ENCODE measurements at places on chromosomes 12 and 14.

- no peak for DNase-seq
Measured at GRCh38 chr14:105496831-105497591, 6.0 kb downstream of the TEDC1 start.

DNA sequence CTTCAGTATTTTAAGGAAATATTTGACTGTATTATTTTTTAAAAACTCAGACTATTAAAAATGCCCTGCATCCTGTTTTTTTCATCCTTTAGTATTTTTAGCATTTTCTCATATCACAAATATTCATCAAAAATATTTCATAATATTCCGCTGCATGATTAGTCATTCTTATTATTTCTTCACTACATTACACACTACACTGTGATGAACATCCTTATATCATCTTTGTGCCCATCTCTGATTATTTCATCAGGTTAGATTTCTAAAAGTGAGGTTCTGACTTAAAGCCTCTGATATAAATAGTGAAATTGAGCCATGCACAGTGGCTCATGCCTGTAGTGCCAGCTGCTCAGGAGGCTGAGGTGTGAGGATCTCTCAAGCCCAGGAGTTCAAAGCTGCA, 8.1 kb downstream of the COCH start:
- no peak for DNase-seq

DNA sequence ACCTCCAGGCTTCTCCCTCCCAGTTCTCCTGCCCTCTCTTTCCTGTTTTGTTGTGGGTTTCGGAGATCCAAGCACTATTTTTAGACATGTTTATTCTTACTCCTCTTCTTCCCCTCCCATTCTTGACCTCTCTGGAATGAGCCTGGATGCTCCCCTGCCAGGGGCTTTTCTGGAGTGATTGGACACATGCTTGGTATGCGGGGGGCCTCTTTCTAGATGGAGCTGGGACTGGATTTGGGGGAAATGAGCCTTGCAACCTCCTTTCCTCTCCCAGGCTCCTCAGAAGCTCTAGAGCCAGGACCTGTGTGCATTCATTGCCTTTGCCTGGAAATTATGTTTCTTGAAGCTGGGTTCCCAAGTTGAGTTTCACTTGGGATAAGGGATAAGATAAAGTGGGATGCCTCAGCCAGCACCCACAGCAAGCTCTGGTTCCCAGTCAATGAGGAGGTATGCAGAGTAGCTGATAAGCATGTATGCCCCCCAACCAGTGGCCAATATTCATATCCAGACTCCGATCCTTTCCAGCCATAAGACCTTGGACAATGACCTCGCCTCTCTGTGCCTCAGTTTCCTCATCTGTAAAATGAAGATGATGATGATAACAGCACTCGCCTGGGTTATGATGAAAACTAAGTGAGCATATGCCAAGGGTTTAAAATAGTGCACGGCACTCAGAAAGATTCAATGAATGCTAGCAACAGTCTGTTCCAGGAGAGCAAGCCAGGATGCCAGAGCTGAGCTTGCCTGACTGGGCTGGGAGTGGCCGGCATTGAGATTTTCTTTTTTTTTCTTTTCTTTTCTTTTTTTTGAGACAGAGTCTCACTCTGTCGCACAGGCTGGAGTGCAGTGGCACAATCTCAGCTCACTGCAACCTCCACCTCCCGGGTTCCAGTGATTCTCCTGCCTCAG, 97.8 kb downstream of the SCARB1 start:
- no peak for DNase-seq

DNA sequence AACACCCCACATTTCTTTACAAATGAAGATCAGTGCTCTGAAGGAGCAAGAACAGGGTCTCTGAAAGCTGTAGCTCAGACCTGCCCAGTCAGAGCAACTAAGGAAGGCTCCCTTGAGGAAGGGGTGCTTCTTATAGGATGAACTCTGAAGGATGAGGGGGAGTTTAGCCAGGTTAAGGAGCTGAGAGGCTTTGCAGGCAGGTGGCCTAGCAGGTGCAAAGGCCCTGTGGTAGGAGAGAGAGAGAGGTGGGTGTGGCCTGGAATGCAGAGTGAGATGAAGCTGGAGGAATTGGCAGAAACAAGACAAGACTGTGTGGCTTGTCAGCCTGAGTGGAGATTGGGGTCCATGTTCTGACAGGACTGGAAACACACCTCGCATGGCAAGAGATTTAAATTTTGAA, 20.5 kb upstream of the FAM222A start:
- DNase-seq: no peak

- no peak for DNase-seq
Measured at GRCh38 chr14:68695326-68695768, 97.5 kb downstream of the ZFP36L1 start.

GRCh38 chr12:105820429-105821125, 318.2 kb downstream of the NUAK1 start:
- DNase-seq: no peak

DNA sequence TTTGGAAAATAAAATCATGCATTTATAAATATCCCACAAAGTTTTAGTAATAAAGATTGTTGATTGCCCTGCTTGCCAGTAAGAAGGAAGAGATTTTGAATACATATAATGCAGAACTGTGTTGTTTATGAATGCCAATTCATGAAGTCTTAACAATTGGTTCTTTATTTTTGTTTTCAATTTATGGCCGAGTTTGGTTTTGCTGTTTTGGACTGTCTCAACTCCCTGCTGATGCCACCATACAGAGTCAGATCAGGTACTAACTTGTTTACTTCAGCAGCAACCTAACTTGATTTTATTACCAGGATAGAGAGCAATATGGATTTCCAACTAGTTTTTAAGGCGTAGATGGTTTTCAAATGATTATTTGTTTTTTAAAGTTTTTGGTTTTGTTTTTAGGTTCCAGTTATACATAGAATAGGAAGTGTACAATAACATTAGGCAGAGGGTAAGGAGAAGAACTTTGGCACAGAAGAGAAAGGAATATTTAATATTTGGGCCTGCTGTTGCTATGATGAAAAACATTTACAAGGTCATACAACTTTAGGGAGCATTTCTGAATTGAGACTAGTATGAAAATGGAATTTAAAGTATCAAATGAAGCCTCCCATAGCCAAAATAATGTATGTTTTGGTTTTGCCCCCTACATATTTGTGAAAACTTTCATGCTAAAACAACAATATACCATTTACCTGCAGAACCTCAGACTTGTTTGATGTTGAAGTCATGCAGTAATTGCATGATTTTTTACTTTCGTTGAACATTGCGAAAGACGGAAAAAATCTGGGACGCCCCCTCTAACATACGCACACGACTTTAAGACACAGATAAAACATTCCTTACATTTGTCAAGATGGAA, 904 bp upstream of the FAM177A1 start:
- no peak for DNase-seq

GRCh38 chr12:108400481-108400880, 61.4 kb upstream of the CMKLR1 start:
- DNase-seq: no peak

GRCh38 chr14:61211476-61212255, 69.5 kb downstream of the TMEM30B start:
- no peak for DNase-seq

- DNase-seq: peak; percentile 71
Measured at GRCh38 chr14:104598039-104598909, 6.3 kb downstream of the TMEM179 start.

DNA sequence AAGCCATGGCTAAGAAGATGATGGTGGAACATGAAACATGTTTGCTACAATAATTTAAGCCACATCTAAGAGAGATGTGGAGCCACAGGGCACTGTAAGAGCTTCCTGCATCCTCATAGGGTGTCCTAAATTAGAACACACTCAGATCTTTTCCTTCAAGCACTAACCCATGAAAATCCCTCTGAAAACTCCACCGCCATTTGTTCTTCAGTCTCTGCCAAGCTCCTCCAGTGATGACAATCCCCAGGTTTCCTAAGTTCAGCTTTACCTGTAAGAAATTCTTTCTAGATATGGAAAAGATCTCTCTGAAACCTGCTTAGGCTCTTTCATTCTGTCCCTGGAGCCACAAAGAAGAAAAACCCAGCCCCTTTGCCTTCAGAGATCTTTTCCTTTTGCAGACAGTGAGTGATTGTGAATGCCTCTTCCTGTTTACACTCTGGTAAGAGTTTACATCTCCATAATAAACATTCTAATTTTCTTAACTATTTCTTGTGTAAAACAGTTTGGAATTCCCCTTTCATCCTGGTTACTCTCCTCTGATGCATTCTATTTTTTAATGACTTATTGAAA, 907.2 kb downstream of the VRK1 start:
- DNase-seq: no peak

DNA sequence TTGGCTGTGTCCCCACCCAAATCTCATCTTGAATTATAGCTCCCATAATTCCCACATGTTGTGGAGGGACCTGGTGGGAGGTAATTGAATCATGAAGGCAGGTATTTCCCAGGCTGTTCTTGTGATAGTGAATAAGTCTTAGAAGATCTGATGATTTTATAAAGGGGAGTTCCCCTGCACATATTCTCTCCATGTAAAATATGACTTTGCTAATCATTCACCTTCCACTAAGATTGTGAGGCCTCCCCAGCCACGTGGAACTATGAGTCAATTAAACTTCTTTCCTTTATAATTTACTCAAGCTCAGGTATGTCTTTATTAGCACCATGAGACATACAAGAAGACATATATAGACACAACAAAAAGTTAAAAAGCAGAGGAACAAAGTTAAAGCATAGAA, 120.0 kb downstream of the CPNE8 start:
- no peak for DNase-seq

- DNase-seq: no peak
Measured at GRCh38 chr12:47983541-47984115, 20.2 kb downstream of the TMEM106C start.

- DNase-seq: no peak
Measured at GRCh38 chr14:74985028-74985310, 17.8 kb upstream of the EIF2B2 start.

DNA sequence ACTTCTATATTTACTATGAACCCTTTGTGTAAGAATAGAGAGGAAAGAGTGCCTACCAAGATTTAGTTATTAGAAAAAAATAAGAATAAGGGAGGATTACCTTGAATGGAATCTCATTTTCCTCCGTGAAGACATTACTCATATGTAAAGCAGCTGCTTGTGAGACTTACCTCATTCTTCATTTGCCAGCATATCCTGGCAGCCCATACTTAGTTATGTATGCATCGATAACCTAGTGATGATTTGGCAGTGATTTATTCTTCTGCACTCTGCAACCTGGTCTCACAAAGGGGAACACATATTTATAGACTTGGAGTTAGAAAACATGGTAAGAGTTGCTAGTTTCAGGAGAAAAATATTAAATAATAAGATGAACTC, 56.8 kb downstream of the LRFN5 start:
- peak; percentile 98 for DNase-seq

GRCh38 chr12:51686727-51687126, 95.7 kb downstream of the SCN8A start:
- no peak for DNase-seq

DNA sequence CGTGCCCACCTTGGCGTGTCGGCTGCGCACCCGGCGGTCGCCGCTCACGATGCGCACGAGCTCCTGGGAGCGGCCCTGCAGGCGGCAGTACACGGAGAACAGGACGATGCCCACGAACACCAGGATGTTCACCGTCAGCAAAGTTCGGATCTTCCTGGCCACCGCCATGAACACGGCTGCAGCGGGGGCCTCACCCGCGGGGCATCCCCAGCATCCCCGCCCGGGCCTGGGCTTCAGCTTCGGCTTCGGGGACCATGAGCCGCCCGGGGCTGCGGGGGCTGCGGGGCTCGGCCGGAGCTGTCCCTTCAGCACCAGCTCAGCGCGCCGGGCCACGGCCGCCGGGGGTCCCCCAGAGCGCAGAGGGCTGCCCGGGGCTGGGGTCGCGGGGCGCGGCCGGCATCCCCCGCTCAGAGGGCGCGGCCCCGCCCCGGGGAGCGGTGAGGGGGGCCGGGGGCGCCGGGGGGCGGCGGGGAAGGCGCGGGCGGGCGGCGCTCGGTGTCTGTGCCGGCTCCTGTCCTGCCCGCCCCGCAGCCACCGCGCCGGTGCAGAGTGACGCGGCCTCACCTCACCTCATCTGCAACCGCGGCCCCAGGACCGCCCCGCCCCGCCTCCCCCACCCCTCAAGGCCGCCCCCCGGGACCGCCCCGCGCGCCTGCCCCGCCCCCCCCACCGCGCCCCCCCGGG, at the start of gene GALNT9:
Gene GALNT9 (minus strand): TSS at position 554 of the 684 bp plus-strand sequence. CDS start 386 bp downstream, at position 168.
- no peak for DNase-seq

- no peak for DNase-seq
Measured at GRCh38 chr12:67752226-67752732, 103.7 kb downstream of the DYRK2 start.

DNA sequence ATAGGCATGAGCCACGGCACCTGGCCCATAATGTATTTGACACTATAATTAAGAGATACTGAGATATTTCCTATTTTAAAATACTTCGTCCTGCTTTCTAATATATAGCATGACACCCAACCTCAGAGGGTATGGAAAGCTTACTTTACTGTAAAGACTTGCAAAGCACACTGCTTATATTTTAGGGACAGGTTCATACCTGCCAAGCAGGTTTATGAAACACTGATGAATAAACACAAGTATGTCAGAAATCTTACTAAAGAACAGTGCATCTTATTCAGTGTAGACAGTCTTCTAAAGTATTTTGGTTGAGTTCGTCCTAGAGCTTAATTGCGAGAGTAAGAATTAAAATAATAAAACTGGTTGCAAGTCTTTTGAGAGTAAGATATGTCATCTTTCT, 65.4 kb downstream of the PPFIBP1 start:
- DNase-seq: no peak

DNA sequence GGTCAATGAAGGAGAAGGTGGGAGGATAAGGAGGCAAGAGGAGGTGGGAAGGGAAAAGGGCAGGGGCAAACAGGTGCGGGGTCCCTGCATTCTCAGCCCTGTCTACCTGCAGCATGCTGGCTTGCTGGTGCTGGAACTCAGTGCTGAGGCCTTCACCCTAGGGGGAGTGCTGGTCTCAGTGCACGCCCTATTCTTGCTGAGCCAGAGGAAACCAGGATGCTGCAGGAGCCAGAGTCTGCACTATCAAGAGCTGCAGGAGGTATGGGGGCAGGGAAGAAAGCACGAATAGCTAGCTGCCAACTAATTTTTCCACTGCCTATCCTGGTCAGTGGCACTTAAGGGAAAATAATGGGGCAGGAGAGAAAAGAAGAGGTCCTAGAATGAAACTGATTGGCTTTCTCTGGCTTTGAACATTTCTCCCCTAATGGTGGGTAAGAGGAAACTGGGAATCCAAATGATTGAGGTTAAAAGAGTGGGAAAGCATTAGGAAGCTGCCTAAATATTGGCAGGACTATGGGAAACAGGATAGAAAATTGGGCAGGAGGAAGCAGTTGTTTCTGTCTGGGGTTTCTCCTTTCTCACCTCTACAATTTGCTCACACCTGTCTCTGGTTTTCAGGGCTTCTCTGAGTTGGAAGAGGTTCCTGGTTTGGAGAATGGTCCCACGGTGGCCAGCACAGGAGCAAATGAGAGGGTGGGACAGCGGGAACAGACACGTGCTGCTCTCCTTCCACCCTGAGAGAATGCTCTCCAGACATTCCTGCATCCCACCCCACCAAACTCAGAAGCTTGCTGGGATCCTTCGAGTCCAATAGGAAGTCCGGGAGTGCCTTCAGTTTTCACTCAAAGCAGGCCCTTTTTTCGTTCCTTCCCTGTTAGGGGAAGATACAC, 1.9 kb downstream of the TMEM253 start:
- no peak for DNase-seq

- DNase-seq: no peak
Measured at GRCh38 chr14:76861574-76862255, 35.5 kb downstream of the LRRC74A start.
